Endothelial cell of umbilical vein (primary cell): ENCODE measurements at places on chromosomes 12 and 14.

DNA sequence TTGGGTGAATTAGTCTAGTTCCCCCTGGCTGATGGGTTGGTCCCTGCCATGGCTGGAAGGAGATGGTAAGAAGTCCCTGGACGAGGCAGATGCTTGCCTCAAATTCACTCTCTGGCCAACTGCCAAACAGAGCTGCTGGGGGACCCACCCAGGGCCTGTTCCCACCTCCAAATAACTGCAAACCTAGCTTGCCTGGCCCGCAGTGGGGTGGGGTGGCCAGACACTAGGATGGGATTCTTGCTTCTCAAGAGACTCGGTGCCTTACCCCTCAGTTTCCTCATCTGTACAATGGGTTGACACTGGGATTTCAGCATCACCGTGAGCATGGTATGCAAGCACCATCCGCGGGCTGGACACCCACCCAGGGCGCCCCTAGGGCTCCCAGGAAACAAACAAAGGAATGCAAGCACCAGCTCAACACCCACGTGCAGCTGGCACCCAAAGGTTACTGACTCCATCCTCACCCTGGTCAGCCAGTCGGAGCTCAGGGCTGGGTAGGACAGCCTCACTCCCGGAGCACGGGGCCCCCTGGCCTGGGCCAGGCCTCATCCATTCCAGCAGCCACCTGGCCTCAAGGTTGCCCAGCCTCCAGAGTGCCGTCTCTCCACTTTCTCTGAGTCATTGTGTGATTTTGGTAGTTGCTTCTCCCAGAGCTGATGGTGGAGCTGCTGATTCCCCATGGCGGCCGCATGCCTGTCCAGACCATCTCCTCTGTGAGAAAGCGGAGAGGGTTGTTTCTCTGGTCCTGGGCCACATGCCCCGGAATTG lies 205.2 kb upstream of the RTL1 start:
- H3K36me3 ChIP-seq, result no peaks in the 10 kb centered on the region
- no peaks in the 10 kb centered on the region for H3K4me1 ChIP-seq
- no peak overlapping the region for H3K4me3 ChIP-seq
- DNase-seq, result no peak
- H3K27me3 ChIP-seq, result no peaks in the 10 kb centered on the region

DNA sequence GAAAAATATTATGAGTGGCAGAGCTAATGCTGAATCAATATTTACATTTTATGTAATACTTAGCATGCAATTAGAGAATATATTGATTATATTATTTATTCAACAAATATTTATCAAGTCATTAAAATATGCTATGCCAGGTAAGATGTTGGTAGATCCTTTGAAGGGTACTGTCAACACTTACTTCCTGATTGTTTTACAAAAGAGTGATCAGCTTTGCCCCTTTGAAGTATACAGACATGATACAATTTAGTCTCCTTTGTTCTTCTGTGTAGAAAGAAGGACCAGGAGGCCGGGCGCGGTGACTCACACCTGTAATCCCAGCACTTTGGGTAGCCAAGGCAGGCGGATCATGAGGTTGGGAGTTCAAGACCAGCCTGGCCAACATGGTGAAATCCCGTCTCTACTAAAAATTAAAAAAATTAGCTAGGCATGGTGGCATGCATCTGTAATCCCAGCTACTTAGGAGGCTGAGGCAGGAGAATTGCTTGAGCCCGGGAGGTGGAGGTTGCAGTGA lies 73.9 kb upstream of the IFNG-AS1 start:
- DNase-seq, result no peak
- H3K4me1 ChIP-seq, result no peaks in the 10 kb centered on the region
- H3K27ac ChIP-seq, result no peak overlapping the region
- H3K4me3 ChIP-seq, result no peak overlapping the region

- H3K4me1 ChIP-seq, result no peaks in the 10 kb centered on the region
- no peaks in the 10 kb centered on the region for H3K36me3 ChIP-seq
- no peak overlapping the region for H3K27ac ChIP-seq
- no peak for DNase-seq
- H3K4me3 ChIP-seq, result no peak overlapping the region
Observed at GRCh38 chr12:60107992-60108391, 512.2 kb downstream of the SLC16A7 start.

- H3K4me3 ChIP-seq, result no peak overlapping the region
- peaks cover 3% of the 10 kb centered on the region for H3K36me3 ChIP-seq
Observed at GRCh38 chr14:74655599-74656395, 43.8 kb upstream of the LTBP2 start.

- H3K36me3 ChIP-seq, result no peaks in the 10 kb centered on the region
- H3K27ac ChIP-seq, result no peak overlapping the region
- H3K4me1 ChIP-seq, result no peaks in the 10 kb centered on the region
- no peak for DNase-seq
Observed at GRCh38 chr12:126936181-126936851, 1330.7 kb upstream of the TMEM132C start.

DNA sequence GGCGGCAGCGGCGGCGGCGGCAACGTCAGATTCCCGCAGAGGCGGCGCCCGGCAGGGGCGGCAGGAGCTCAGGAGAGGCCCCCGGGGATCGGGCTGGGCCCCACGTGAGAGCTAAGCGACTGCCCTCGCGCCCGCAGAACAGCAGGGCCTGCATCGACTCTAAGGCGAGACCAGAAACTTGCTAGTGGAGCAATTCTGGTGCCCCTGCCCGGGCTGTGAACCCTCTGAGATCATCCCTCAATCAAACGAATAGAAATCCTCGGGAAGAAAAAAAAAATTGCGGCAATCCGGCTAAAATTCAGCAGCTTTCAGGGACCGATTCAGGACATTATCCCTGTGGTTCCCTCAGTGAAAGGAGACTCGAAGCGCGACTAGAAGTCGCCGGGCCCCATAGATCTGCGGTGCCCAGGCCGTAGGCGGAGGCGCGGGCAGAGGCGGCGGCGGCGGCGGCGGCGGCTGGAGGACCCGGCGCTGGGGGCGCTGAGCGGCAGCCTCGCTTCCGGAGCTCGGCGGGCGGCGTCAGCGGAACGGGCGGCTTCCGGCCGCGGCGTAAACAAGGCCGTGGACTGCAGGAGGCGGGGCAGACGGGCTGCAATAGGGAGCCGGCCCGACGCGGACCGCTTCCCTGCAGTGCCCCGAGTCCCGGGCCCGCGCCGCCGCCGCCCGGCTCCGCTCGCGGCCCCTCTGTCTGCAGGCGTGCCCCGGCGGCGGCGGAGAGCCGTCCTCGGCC lies at the start of gene KLHDC2:
Gene KLHDC2, plus strand, starts transcription at position 583 of the 730 bp plus-strand sequence. CDS start 316 bp downstream, outside the sequence.
- peak; percentile 88 for DNase-seq
- no peaks in the 10 kb centered on the region for H3K36me3 ChIP-seq
- no peaks in the 10 kb centered on the region for H3K27me3 ChIP-seq
- H3K27ac ChIP-seq, result peak within 1 kb of the TSS; percentile 86

DNA sequence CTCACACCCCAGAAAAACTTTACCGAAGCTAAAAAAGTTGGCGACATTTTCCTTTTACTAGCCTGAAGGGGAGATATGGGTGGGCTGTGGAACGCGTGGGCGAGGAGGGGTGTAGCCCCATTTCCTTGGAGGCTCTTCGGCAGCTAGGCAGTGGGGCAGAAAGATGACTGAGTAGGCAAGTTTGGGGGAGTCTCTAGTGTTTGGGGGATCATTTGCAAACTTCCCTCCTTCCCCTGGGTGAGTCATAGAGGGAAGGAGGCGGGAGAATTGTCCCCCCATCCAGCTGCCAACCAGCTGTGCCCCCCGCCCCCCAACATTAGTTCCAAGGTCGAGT lies 2.3 kb downstream of the GLI1 start:
- no peak overlapping the region for H3K27ac ChIP-seq
- peaks cover 14% of the 10 kb centered on the region for H3K4me1 ChIP-seq
- no peak for DNase-seq
- H3K27me3 ChIP-seq, result peaks cover 6% of the 10 kb centered on the region
- H3K36me3 ChIP-seq, result no peaks in the 10 kb centered on the region
- H3K4me3 ChIP-seq, result peak overlapping the region; percentile 47

DNA sequence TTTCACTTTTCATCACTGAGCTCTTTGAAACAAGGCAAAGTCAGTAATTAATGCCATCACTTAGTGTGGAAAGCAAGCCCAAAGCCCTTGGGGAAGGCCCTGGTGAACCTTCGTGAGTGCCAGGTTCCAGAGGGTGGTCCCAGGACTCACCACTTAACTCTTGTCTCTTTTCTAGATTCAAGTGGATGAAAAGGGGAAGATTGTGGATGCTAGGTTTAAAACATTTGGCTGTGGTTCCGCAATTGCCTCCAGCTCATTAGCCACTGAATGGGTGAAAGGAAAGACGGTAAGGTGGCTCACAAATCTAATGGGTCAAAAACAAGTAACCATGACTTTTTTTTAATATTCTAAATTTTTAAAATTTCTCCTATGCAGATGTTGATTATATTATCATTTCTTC lies 2.8 kb downstream of the ISCU start:
- no peak overlapping the region for H3K27ac ChIP-seq
- DNase-seq, result no peak
- H3K36me3 ChIP-seq, result peaks cover 15% of the 10 kb centered on the region
- H3K4me1 ChIP-seq, result peaks cover 29% of the 10 kb centered on the region

GRCh38 chr12:66751432-66752113 lies 72.7 kb upstream of the GRIP1 start:
- no peak overlapping the region for H3K4me3 ChIP-seq
- no peak for DNase-seq
- no peak overlapping the region for H3K27ac ChIP-seq
- no peaks in the 10 kb centered on the region for H3K27me3 ChIP-seq
- H3K4me1 ChIP-seq, result no peaks in the 10 kb centered on the region

- H3K27ac ChIP-seq, result no peak overlapping the region
- no peak overlapping the region for H3K4me3 ChIP-seq
- no peak for DNase-seq
- no peaks in the 10 kb centered on the region for H3K4me1 ChIP-seq
- H3K36me3 ChIP-seq, result no peaks in the 10 kb centered on the region
Observed at GRCh38 chr12:18487509-18487908, 226.2 kb downstream of the PIK3C2G start.

DNA sequence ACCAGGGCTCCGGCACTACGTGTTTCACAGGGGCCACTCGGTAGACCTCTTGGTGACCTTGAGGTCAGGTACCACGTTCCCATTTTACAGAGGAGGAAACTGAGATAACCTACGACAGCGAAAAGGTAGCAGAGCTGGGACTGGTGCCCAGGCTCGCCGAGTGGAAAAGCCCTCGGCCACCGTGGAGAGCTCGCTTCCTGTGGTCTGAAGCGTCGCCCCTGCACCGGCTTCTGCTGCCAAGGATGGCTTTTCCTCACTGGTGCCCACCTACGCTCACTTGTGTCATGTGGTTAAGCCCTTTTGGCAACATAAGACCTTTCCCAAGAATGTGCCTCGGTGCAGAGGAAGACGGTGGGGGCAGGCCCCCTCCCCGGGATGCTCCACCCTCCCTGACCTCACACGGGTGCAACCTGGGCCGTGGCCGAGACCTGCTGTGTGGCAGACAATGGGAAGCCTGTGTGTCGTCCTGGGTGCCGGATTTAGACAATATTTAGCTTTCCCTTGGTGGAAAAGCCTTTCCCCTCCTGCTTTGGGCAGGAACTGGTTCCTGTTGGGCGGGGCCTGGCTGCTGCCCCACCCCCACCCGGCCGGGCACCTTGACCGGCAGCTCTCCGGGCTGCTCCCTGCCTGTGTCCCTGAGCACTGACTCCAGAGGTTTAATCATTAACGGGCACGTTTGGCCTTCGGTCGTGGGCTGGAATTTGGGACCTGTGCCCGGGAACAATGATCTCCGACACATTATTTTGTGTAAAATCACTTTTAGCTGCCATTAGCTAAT lies 32.4 kb upstream of the PPP1R13B start:
- H3K4me1 ChIP-seq, result peaks cover 26% of the 10 kb centered on the region
- no peaks in the 10 kb centered on the region for H3K36me3 ChIP-seq
- no peak for DNase-seq
- H3K4me3 ChIP-seq, result no peak overlapping the region
- no peak overlapping the region for H3K27ac ChIP-seq
- H3K27me3 ChIP-seq, result no peaks in the 10 kb centered on the region

DNA sequence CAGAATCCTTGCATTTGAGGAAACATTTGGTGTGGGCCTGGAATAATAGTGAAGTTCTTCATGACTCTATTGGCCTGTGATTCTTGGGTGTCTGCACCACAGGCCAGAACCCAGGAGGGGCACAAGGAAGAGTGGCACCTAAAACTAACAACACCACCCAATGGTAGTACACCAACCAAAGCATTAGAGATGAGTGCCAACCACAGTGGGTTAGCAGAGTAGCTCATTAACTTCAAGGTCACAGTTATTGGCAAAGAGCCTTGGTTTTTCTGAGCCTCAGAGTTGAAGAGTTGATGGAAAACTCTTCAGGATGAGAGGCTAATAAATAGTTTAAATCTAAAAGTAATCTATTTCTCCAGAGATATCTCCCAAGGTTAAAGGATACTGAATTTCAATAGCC lies 57.0 kb downstream of the HELB start:
- no peaks in the 10 kb centered on the region for H3K27me3 ChIP-seq
- DNase-seq, result no peak
- no peaks in the 10 kb centered on the region for H3K4me1 ChIP-seq
- no peak overlapping the region for H3K4me3 ChIP-seq
- H3K36me3 ChIP-seq, result no peaks in the 10 kb centered on the region

DNA sequence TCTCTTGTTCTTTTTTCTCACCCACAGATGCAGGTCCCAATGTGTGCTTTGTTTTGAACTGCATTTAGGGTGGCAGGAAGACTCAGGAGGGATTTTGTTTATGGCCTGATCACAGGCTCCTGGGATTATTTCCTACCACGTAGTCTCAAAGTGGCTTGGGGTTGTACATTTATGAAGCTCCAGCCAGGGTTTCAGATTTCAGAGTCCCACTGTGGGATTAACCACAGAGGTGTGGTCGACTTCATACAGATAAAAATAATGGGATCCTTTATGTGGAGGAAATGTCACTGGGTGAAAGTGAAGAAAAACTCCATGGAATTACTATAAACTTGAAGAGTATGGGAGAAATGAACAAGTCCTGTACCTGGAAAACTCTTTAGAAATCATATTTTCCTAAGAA lies 14.2 kb upstream of the PPP1R1A start:
- no peaks in the 10 kb centered on the region for H3K36me3 ChIP-seq
- no peak overlapping the region for H3K4me3 ChIP-seq
- no peaks in the 10 kb centered on the region for H3K4me1 ChIP-seq
- peaks cover 5% of the 10 kb centered on the region for H3K27me3 ChIP-seq

GRCh38 chr14:44135972-44136371 lies 371.1 kb downstream of the FSCB start:
- no peak overlapping the region for H3K4me3 ChIP-seq
- no peaks in the 10 kb centered on the region for H3K27me3 ChIP-seq
- H3K27ac ChIP-seq, result no peak overlapping the region
- DNase-seq, result no peak
- H3K4me1 ChIP-seq, result no peaks in the 10 kb centered on the region

- H3K36me3 ChIP-seq, result no peaks in the 10 kb centered on the region
- no peak overlapping the region for H3K4me3 ChIP-seq
- no peak for DNase-seq
- no peaks in the 10 kb centered on the region for H3K27me3 ChIP-seq
- H3K4me1 ChIP-seq, result no peaks in the 10 kb centered on the region
Observed at GRCh38 chr12:103205906-103206305, 248.4 kb downstream of the ASCL1 start.
